ENCODE measurements at places on chromosomes 3 and 15. TPM values are rescaled to one million over a fixed set of nuclear protein-coding genes. Genes with fewer than 3 reads are reported as not detected.

GRCh38 chr3:170007031-170007663, 30.6 kb upstream of the GPR160 start:
- no peak for DNase-seq

GRCh38 chr3:141439589-141439988, 47.2 kb upstream of the RASA2 start:
- no peak for DNase-seq

GRCh38 chr3:135268941-135269532, 474.0 kb downstream of the EPHB1 start:
- DNase-seq: no peak

GRCh38 chr3:6396631-6397030, 464.3 kb upstream of the GRM7 start:
- DNase-seq: no peak

DNA sequence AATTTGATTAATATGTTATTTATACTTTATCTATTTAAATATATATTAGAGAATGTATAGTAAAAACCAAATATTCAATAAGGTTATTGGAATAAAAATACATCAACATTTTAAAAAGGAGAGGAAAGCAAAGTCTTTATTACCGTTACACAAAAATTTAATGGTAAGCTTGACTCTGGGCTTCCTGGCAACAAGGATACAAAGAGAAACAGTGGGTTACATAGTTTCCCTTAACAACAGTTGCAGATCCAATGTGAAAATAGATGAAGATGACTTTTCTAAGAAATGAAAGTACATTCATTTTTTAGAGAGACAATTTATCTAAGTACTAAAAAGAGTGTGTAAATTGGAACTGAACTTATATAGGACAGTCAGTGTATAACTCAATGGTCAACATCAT, 6.0 kb upstream of the PHLDB2 start:
- no peak for DNase-seq

GRCh38 chr3:58254144-58254543, 16.6 kb downstream of the ABHD6 start:
- DNase-seq: no peak

GRCh38 chr15:58908550-58909309, 24.7 kb downstream of the SLTM start:
- DNase-seq: no peak

DNA sequence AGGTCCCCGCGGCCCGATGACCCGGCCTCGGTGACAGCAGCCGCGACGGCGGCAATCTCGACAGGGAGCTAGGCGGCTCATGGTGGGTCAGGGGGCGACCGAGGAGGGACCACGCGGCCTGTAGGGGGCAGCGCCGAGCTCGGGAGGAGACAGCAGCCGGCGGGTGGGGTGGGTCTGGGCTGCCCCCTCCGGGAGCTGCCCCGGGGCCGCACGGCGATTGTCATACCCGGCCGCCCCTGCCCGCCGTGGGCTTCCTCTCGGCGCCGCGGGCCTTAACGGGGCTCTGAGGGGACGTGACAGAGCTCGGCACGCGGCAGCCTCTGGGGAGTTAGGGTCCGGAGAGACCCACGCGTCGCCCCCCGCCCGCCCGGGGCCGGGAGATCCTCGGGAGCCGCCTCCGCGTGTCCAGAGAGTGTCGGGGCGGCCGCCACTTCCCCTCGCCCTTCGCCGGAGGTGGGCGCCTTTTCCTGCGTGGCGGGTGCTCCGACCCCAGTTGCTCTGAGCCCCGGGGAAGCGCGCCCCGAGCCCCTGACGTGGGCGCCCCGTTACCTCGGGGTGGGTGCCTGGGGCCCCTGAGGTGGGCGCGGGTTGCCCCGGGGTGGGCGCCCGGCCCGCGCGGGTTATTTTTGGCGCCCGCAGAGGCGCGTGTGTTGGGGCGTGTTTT, 539 bp upstream of the PLCL2 start:
- no peak for DNase-seq

DNA sequence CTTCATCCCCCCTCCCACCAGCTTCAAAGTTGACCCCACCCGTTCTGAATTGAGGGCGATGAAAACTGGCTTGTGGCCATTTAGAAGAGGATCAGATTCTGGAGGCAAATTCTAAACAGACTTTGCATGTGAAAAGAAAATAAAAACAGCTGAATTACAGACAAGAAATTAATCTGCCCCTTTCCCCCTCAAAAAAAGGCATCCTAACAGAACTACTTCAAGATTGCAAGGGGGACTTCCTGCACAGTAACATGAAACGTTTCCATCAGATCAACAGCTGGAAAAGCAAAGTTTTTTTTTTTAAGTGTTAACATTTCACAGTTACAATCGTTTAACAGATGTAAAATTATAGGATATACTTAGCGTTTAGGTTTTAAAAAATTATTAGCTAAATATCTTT, 229.3 kb downstream of the RORA start:
- no peak for DNase-seq

DNA sequence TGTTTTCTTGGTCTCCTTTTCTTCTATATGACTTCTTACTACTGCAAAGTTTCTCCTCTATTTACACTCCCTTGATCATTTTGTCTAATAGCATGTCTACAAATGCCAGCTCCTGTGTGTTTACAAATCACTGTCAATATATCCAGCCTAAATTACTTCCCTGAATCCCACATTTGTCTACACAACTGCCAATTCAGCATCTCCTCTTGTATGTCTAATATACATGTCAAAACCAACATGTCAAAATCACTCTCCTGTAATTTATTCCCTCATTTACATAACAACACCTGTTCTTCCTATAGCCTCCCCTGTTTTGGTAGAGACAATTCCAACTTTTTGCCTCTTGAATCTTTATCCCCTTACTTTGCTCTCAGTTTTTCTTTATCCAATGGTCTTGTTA, 359.3 kb downstream of the PLOD2 start:
- no peak for DNase-seq

DNA sequence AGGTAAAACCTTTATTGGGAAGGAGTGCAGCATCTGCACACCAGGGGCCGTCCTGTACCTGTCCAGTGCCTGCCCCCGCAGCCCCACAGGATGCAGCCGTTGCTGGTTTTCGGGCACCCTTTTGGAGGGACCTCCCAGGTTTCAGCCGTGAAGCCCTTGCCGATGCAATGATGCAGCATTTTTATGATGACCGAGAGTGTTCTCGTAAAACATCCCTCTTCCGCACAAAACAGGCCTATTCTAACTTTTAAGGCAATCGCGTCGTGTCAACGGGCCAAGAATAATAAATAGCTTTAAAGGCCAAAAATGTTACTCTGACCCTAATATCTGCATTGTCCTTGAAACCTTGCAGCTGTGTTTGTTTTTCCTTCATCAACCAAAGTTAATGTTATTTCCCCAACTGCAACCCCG, 126.1 kb downstream of the LRRK1 start:
- no peak for DNase-seq

DNA sequence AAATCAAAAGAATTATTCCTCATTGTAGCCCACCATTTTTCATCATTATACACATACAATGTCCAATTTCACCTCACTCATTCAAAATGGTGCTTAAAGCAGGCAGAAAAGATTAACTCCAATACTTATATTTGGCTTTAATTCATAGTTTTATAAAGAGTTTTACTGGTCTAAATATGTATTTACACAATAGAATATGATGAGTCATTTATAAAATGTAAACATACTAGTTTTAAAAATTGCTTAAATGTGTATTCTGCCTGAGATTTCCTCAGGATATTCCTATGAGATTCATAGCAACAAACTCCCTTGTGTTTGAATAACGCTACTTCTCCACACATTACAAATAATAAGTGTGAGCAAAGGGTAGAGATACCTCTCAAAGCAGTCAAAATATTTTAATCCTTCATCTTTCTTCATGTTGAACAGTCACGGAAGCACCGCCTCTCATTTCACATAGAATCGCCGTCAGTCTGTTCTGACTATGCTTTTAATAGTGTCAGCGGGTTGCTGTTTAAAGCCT, 75.7 kb upstream of the GBE1 start:
- no peak for DNase-seq

- no peak for DNase-seq
Observed at GRCh38 chr3:114698146-114699105, 404.6 kb downstream of the TIGIT start.

GRCh38 chr15:39752991-39753390, 29.6 kb downstream of the FSIP1 start:
- DNase-seq: no peak

DNA sequence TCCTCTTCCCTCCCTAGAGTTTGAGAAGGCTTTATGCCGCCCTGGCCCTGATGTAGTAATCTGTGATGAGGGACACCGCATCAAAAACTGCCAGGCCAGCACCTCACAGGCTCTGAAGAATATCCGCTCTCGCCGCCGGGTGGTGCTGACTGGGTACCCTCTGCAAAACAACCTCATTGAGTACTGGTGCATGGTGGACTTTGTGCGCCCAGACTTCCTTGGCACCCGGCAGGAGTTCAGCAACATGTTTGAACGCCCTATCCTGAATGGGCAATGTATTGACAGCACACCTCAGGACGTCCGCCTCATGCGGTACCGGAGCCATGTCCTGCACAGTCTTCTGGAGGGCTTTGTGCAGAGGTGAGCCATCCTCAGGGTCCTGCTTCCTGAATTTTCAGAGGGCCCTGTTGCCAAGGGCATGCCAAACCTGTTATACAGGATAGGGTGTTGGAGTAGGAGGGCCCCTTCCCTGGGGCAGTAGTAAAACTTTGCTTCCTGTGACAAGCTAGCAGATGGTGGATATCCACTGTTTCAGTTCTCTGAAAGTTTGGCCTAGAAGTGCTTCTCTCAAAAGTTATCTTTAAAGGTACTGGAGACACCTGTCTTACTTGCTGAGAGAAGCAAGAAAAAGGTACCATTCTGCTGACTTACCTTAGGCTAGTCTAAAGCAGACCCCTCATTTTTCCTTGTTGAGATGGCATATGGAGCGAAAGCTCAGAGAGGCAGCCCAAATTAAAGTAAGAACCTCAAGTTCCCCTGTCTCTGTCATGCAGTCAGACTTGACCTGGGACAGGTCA, 33.7 kb upstream of the TEX264 start:
- DNase-seq: no peak

- DNase-seq: no peak
Observed at GRCh38 chr3:169278667-169279066, 384.8 kb downstream of the MECOM start.

GRCh38 chr15:99413955-99414754, 151.6 kb upstream of the MEF2A start:
- no peak for DNase-seq

DNA sequence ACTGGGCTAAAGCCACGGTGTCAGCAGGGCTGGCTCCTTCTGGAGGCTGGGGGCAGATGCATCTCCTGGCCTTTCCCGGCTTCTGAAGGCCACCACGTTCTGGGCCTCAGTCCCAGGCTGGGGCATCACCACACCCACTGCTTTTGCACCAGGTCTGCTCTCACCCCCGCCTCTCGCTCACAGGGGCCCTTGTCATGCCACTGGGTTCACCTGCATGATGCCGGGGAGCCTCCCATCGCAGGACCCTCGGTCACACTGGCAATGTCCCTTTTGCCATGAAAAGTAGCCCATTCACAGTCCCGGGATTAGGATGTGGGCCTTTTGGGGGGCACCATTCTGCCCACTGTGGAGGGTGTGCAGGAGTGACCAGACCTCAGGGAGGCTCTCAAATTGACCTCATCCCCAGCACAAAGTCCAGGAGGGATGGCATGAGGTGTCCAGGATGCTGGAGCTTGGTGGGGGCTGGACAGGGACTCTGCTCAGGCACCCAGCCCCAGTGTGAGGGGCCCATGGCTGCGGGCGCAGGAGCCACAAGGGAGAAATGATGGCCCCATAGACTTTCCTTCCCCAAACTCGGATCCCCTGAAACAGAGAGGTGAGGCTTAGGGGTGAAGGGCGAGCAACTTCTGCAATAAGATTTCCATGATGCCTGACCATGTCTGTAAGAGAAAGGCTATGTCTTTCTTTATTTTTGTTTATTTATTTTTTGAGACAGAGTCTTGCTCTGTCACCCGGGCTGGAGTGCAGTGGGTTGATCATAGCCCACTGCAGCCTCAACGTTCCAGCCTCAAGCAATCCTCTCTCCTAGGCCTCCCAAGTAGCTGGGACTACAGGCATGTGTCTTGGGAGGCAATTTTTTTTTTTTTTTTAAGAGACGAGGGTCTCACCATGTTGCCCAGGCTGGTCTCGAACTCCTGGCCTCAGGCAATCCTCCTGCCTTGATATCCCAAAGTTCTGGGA, 189.1 kb downstream of the GOLGA6L6 start:
- no peak for DNase-seq

GRCh38 chr3:111904376-111905241, 45.5 kb downstream of the PHLDB2 start:
- DNase-seq: no peak

GRCh38 chr3:141807277-141808033, 44.2 kb downstream of the GRK7 start:
- no peak for DNase-seq

DNA sequence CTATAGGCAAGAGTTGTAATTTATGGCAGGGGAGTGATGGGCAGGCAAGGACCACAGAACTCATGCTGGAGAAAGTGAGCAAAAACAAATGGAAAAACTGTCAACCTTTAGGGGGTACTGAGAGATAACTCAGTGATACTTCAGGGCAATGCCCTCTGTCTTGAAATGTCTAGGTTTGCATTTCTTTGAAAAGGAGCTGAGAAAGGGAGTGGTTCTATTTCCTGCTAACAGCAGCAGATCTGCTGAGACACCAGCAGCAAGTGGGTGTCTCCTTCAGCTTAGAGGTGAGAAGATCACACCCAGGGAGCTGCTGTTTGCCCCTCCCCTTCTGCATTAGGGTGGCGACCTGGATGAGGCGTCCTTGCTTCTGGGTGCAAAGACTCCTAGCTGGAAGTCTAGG, 42.3 kb upstream of the XIRP1 start:
- DNase-seq: no peak

DNA sequence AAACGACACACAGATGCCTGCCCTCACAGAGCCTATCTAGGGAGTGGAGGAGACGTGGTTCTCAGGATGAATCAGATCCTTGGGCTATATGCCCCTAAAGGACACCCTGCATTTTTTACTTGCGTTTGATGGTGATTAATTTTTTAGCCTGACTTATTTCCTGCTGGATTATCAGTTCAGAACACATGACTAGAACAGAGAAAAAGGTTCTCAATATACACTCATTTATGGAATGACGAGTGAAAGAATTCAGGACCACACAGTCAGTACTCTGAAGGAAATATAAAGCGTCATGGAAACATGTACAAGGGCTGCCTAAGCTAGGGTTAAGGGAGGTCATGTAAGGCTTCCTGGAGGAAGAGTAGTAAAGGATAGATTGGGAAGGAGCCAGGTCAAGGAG, 121.8 kb downstream of the SSR3 start:
- no peak for DNase-seq

GRCh38 chr3:134253475-134254226, 3.0 kb upstream of the RYK start:
- DNase-seq: no peak

LTK gene
- not detected for total RNA-seq

FSD2 gene
- total RNA-seq: 1.6 TPM

KIF15 gene
- total RNA-seq: 0.66 TPM

ACKR4 gene
- 1.1 TPM for total RNA-seq

CCR8 gene
- not detected for total RNA-seq

CP gene
- 30.2 TPM for total RNA-seq

COL7A1 gene
- 18.6 TPM for total RNA-seq

MAP3K13 gene
- total RNA-seq: 23.9 TPM

SAMD7 gene
- total RNA-seq: not detected

ITPKA gene
- not detected for total RNA-seq

DPPA4 gene
- not detected for total RNA-seq

LINS1 gene
- 16.3 TPM for total RNA-seq

PLA2G4F gene
- 1.8 TPM for total RNA-seq

KCNAB1 gene
- total RNA-seq: 8.3 TPM

WDR49 gene
- total RNA-seq: 0.98 TPM

SLC28A2 gene
- total RNA-seq: not detected

CSTA gene
- 40.3 TPM for total RNA-seq

All from breast epithelium (tissue), 4 donors.